ENCODE measurements at places on chromosomes 5 and 9.

DNA sequence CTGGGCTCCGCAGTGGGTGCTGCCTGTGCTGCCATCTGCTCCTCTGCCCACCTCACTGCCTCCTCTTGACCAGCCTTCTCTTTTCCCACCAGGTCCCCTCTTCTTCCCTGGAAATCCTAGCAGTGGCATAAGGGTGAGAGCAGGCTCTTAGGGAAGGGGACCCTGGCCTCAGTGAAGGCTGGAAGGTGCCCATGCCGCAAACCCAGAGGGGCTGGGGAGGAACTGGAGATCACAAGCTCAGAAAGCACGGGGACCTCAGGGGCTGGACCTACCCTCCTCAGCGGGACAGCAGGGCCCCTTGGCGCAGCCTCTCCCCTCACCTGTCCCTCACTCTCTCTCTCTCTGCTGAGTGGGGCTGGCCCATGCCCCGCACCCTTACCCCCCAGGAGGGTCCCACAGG, 144.4 kb upstream of the IRX2 start:
- no peak for DNase-seq

DNA sequence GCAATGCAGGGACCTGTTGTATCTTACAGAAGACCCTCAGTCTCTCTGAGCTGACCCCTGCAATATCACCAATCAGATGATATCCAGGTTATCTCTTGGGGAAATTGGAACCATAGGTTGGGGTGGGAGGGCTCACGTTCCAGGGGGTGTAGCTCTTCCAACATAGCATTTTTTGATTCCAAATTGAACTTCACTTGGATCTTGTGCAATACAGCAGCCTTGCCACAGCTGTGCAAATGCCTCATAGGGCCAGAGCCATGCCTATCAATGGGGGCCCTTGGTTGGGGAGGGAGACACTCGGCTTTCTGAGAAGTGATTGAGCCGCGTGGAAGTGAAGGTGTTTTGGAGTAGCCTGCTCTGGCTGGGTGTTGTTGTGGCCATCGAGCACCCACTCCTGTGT, 117.2 kb upstream of the PITX1 start:
- no peak for DNase-seq

GRCh38 chr9:8205576-8205975, 406.0 kb upstream of the DMAC1 start:
- DNase-seq: no peak

- DNase-seq: no peak
Observed at GRCh38 chr9:136972743-136973142, 4.6 kb upstream of the PTGDS start.

DNA sequence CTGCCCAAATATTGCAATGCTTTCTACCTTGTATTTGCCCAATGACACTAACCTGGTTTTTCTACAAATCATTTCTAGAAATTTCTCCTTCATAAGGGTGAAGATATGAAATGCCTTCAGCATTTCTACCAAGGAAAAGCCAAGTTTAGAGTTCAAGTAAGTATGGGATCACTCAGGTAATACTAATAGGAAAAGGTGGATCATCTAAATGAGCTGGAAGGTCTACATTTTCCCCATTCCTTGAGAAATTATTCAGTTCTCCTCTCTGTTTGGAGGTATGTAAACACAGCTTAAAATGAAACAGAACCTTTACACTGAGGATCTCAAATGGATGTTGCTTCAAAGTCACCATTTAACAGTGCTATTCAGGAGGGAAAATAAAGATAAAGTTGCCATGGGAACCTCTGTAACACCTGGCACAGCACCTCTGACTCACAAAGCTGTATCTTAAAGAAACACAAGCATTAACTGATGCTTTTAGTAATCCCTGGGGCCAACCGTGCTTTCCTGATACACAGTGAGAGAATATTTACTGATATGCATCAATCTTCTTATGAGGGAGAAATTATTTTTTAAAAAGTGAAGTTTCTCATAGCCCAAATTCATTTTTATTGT, 161.3 kb downstream of the DRD1 start:
- no peak for DNase-seq

DNA sequence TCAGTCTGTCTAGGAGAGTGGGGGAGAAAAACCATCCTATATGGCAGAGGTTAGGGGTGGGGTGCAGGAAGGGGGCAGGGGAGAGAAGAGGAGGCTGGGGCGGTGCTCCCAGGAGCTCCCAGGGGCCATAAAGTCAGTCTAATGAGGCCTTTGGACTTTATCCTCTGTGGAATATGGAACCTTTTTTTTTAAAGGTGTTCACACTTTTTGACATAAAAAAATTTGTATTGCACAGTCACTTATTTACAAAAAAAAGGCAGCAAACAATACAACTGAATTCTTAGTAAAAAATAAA, 51.9 kb upstream of the SYNPO start:
- DNase-seq: no peak

DNA sequence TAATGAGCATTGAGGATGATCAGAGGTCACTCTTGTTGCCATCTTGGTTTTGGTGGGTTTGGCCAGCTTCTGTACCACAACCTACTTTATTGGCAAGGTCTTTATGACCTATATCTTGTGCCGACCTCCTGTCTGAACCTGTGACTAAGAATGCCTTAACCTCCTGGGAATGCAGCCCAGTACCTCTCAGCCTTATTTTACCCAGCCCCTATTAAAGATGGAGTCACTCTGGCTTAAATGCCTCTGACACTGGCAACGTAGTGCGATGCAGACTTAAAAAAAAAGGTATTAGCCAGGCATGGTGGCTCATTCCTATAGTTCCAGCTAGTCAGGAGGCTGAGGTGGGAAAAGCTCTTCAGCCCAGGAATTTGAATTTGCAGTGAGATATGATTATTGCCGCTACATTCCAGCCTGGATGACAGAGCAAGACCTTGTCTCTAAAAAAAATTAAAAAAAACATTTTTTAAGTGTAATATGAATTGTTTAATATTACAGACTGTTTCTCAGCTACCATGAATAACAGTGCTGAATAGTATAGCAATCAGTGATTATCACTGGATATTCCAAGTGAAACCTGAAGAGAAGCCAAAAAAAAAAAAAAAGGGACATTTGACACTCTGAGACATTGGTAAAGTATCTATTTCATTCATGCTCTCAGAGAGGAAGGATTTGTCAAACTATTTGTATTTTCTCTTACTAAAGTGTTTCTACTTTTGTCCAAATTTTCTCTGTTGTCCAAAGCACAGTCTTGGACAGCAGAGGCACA, 18.3 kb upstream of the STOM start:
- no peak for DNase-seq

DNA sequence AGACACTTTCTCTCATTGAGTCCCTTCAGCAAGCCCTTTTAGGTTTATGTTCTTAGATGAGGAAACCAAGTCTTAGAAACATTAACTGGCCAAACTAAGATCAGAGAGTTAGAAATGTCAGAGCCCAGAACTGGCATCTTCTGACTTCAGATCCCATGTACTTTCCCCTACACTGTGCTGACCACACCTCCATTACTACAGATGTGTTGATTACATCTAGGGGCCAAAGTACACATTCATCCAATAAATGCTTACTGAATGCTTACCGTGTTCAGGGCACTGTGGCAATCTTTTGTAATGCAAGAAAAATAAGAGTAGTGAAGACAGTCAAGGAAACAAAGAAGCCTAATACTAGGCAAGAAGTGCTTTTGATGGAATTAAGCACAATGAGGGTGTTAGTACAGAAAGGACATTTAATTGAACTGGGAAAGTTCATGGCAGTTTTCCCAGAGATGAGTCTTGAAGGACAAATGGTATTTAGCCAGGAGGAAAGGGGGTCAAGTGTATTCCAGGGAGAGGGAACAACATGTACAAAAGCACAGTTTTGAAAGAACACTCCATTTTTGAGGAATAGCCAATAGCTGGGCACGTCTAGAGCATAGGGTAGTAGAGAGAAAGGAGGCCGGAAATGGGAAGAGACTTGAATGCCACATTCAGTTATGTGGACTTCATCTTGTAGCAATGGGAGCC, 89.7 kb upstream of the CDKN2B start:
- no peak for DNase-seq

GRCh38 chr9:136975644-136976043, 1.7 kb upstream of the PTGDS start:
- no peak for DNase-seq

- DNase-seq: no peak
Observed at GRCh38 chr5:79697222-79698170, 7.9 kb downstream of the CMYA5 start.

GRCh38 chr9:128733256-128733655, 9.3 kb upstream of the ZDHHC12 start:
- no peak for DNase-seq

GRCh38 chr9:4413856-4414255, 76.4 kb upstream of the SLC1A1 start:
- DNase-seq: no peak

- no peak for DNase-seq
Observed at GRCh38 chr5:171720086-171720485, 65.5 kb upstream of the SMIM23 start.

All from cortex of kidney (tissue), 1 donor.